ENCODE measurements at places on chromosomes 4 and X. TPM values are rescaled to one million over a fixed set of nuclear protein-coding genes. Genes with fewer than 3 reads are reported as not detected.

DNA sequence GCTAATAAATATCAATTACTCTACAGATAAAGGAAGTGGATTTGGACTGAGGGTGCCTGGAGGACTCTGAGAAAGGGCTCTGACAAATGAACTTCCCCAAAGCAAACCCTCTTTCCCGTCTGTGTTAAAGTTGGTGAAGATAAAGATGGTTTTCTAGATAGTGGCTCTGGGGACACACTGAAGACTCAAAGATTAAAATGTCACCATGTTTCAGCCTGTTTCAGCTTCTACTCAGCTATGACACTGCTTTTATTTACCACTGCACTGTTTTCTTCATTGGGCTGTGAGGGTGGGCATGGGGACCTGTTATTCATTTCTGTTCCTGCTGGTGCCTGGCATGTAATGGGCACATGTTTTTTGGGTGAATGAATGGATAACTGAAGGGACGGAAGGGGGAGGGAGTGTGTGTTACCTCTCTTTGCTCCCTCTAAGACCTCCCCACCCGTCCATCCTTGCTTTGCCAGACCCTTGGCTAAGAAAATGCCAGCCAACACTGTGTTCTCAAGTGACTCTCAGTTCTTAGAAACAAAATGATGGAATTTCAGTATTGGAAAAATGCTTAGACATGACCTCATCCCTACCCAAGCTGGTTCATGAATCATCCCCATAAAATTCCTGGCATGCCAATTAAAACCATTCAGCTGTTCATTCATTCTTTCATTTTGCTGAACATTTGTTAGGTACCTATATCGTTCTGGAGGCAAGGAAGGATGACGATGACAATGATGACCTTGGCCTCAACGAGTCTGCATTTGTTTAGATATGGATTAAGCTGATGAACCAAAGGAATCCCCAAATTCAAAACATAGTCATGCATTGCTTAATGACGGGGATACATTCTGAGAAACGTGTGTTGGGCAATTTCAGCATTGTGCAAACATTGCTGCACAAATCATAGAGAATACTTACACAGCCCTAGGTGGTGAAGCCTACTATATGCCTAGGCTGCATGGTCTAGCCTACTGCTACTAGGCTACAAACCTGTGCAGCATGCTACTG is 13.4 kb upstream of the STK32B start:
- peaks cover 3% of the 10 kb centered on the region for H3K27me3 ChIP-seq
- no peak overlapping the region for H3K27ac ChIP-seq
- H3K4me1 ChIP-seq: peaks cover 8% of the 10 kb centered on the region
- no peak overlapping the region for H3K4me3 ChIP-seq
- H3K36me3 ChIP-seq: no peaks in the 10 kb centered on the region
- no peak for DNase-seq

DNA sequence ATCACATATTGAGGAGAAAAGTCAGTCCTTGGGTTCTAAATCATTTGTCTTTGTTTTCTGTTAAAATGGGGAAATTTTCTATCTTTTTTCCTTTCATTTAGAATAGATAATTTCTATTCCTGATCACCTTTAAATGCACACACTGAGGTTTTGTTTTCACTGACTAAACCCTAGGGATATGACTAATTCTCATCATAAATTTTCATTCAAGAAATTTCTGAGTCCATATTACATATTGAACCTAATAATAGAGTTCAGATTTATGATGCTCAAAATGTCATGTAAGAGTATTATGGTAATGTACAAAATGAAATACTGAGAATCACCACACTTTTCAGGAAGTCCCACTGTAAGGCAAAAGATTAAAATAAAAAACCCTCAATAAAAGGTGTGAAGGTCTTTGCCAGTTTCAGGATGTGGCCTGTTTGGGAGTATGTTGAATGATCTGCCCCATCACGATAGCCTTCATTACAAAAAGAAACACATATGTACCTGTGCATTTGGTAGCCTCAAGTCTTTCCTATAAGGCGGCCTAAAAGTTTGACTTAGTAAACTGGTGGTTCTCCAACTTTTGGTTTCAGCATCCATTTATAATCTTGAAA is 49.4 kb downstream of the LEF1 start:
- H3K4me1 ChIP-seq: peaks cover 4% of the 10 kb centered on the region
- no peak overlapping the region for H3K27ac ChIP-seq
- no peaks in the 10 kb centered on the region for H3K36me3 ChIP-seq
- H3K27me3 ChIP-seq: no peaks in the 10 kb centered on the region

- no peak overlapping the region for H3K4me3 ChIP-seq
- H3K36me3 ChIP-seq: no peaks in the 10 kb centered on the region
- no peaks in the 10 kb centered on the region for H3K4me1 ChIP-seq
- DNase-seq: no peak
These were observed 632.4 kb upstream of the ZFP42 start for GRCh38 chr4:187362937-187363857.

GRCh38 chr4:186840222-186840701 is 116.6 kb upstream of the FAT1 start:
- no peak overlapping the region for H3K4me3 ChIP-seq
- no peak for DNase-seq
- no peaks in the 10 kb centered on the region for H3K4me1 ChIP-seq
- H3K27ac ChIP-seq: no peak overlapping the region
- H3K36me3 ChIP-seq: no peaks in the 10 kb centered on the region
- no peaks in the 10 kb centered on the region for H3K27me3 ChIP-seq

GRCh38 chr4:159155119-159155518 is 52.2 kb downstream of the RAPGEF2 start:
- no peak for DNase-seq
- no peak overlapping the region for H3K4me3 ChIP-seq
- H3K27ac ChIP-seq: no peak overlapping the region
- H3K36me3 ChIP-seq: no peaks in the 10 kb centered on the region

The TKTL2 gene
- total RNA-seq: not detected

The ADAM29 gene
- not detected for total RNA-seq

All from glutamatergic neuron (in vitro differentiated cells).